ENCODE measurements at places on chromosomes 16 and 17. TPM values are rescaled to one million over a fixed set of nuclear protein-coding genes. Genes with fewer than 3 reads are reported as not detected.

The BAIAP3 gene
- total RNA-seq, result 0.08 TPM

GRCh38 chr17:79842656-79843473, 3.6 kb upstream of the CBX4 start:
- DNase-seq, result no peak

The ZNF207 gene
- 199 TPM for total RNA-seq

DNA sequence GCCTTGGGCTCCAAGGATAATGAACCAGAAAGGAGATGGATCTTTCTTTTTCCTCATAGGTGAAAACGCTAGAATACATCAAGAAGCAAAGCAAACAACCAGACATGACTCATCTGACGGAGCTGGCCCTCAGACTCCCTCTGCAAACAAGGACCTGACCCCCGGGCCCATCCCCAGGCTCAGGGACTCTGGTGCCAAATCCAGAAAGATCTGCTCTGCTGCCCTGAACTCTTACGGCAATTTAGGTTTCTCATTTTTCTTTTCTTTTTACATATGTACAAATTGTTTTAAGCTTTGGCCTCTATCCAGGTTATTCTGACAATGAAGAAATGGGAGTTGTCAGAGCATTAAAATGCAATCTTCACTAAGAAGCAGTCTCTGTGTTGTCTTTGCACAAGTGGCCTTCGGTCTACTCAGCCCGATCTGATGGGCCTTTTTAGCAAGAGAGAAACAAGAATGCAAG, 17.7 kb downstream of the KNOP1 start:
- no peak for DNase-seq

GRCh38 chr17:41803049-41804020, 8.4 kb downstream of the P3H4 start:
- DNase-seq, result no peak

DNA sequence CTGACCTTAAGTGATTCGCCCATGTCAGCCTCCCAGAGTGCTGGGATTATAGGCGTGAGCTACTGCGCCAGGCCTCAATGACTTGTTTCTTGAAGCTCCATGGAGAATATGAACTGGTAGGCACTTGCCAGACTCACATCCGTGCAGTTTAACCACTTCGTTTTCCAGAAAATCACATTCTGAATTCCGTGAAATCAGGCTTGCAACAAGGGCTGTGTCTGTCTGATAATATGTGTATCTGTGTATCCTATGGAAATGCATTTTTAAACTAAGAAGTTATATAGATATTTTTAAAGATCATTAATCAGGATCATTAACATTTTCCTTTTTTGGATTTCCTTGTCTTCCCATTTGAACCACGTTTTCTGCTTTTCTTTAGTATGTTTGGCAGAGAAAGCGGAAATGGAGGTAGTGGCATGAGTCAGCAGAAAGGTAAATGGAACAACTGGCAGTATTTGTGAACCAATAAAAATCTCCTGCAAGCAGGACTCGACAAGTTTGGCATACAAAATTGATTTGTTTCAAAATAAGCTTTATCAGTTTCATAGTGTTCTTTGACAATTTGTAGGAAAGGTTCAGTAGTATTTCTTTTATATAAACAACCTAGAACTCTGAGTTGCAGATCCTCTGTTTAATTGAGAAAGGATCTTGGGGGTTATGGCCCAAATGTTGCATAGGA, 33.0 kb downstream of the USP10 start:
- DNase-seq, result no peak

DNA sequence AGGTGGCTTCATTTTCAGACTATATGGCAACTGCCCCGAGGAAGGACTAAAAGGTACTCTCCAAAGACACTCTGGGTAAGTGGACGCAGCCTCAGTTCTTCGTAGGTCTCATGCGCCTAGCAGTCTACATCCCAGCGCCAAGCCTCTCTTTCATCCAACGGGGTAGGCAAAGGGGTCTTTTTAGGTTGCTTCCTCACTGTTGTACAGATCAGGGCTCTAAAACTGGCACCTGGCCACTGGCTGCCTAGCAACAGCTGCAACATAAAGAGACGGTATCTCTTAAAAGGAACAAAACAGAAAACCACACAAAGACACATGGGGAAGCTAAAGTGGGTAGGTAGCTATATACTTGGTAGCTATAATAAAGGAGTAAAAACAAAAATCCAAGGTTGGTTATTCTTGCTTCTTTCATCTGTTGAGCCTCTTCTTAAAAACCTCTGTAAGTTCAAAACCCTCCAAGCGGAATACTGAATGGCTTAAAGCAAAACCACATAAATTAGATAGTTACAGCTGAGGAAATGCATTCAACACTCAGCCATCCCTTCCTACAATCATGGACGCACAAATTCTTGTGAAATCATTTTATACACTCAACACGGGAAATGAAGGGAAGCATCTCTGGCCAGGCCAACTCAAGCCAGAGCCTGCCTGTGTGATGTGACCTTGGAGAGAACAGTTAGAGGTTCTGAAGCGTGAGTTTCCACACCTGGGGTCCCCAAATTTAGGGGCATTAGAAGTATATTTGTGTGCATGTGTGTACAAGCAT, 22.7 kb downstream of the CYTH1 start:
- peak; percentile 46 for DNase-seq

GRCh38 chr17:61487989-61488595, 35.9 kb downstream of the TBX4 start:
- DNase-seq, result no peak

The TNFRSF17 gene
- total RNA-seq, result not detected

DNA sequence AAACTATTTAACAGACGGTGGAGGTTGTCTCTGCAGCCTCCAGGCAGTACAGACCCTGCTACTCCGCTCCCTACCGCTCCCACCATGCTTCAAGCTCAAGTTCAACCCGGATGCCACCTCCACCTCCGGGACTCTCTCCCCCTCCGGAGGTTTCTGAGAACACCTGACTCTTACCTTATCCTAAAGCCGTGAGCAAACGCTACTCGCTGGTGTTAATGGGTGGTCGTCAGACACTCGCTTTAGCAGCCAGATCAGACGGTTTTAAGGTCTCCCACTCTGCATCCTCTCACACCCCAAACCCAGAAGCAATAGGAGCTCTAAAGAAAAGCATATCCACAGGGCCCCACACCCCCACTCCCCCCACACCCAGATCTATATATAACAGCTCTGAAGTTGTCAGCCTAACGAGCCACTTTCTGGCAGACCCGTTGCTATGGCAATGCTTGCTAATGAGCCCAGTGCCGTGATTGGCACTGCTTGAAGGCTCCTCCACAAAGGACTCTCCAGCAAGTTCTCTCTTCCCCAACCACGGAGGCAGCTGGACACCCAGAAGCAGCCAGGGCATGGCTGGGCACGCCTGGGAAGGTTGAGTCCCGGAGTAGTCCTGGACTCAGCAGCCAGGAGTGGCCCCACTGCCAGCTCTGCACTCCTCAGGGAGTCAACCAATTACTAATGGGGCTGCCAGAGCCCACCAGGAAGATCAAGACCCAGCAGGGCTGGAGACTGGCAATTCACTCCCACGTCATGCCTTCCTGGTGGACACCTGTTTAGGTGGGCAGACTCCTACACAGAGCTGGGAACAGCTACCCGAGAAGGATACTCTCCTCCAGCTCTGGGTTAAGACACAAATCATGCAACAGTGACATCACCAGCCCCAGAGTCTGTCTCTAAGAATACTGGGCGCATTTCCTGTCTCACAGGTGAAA, 121.2 kb upstream of the RCVRN start:
- DNase-seq, result no peak

DNA sequence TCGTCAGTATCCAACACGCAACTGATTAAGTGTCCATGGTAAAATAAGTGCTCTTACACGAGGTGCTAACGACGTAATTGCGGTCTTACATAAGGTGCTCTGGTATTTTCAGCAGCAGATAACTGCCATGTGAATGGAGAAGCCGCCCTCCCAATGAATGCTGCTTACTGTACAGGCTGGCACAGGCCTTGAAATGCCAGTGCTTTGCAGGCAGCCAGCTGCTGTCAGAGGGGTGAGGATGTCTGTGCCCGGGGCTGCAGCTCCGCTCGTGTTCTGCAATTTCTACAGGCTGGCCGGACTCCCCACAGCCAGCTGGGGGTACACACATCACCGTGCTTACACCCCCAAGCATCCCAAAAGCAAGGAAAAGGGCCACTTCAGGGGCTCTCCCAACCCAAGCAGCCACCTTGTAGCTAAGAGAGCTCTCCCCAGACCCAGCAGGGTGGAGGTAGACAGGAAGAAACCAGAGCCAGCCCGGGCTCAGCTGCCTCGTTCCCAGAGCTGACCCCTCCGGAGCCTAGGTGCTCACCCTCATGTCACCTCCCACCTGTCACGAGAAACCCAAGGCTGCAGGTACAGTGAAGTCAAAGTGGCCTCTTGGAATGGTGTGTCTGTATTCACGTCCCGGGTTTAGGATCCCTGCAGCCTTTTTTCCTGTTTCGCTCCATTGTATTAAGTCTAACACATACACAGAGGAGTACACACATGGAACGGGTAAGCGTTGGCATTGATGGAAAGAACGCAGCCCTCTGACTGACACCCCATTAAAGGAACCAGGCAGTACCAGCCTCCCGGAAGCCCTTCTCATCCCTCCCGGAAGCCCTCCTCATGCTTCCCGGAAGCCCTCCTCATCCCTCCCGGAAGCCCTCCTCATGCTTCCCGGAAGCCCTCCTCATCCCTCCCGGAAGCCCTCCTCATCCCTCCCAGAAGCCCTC, 27.2 kb upstream of the RPH3AL start:
- DNase-seq, result no peak

DNA sequence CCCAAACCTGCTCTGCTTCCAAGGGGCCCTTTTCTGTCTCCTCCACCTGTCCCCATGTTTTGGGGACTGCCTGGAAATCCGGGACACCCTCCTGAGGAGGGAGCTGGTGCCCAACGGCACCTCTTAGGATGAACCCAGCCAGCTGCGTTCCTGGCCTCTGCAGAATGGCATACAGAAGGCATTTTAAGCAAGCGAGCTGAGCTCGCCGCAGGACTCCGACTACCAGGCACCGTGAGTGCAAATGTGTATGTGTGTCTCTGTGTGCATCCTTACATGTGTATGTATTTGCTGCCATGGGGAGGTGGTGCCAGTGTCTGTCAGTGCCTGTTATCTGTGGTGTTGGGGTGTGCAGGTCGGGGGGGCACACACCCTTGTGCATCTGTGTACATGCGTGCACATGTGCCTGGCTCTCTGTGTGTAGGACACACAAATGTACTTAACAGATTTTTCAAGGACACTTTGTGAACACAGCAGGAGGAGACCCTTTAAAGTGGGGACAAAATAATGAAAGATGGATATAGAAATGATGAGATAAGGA, 39.3 kb downstream of the ABAT start:
- DNase-seq, result no peak

GRCh38 chr16:81214745-81215166, 23.7 kb upstream of the BCO1 start:
- no peak for DNase-seq

DNA sequence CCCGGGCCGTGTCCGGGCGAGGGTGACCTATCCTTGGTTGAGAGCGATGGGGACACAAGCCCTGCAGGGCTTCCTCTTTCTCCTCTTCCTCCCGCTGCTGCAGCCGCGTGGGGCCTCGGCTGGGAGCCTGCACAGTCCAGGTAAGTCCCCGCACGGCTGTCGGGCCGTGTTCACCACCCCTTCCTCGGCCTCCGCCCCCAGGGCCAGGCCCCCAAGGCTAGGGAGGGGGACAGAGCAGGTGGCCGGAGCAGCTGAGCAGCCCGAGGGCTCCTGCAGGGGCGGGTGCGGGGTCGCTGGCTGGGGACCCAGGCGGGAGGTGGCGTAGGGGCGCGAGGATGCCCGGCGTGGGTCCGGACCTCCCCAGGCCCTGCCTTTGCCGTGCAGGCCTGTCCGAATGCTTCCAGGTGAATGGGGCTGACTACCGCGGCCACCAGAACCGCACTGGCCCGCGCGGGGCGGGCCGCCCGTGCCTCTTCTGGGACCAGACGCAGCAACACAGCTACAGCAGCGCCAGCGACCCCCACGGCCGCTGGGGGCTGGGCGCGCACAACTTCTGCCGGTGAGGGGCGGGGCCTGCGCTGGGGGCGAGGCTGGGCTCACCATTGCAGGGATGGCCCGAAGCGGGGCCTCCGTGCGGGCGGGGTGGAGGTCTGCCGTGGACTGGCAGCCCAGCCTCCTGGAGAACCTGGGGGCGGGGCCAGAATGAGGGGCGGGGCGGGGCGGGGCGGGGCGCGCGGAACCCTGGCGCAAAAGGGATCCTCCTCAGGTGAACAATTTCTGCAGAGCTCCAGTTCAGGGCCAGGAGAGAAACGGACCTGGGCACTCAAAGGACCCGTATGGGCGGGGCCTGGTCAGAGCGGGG, 631 bp downstream of the KREMEN2 start:
- DNase-seq, result peak; percentile 26

The DHRS7C gene
- total RNA-seq, result not detected

The GUCY2D gene
- total RNA-seq, result not detected

DNA sequence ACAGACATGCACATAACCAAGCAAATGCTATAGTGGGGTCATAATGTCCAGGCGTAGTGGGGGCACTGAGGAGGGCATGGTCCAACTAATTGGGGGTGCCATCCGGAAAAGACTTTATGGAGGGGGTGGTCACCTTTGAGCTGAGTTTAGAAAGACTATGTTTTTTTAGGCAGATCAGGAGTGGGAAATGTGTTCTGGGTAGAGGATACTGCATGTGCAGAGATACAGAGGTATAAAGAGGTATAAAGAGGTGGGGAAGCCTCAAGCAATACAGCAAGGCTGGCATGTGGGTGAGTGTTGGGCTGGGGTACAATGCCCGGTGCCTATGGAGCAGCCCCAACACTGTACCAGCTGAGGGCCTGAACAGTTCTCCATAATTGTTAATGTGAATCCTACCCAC, 53.1 kb downstream of the SPACA3 start:
- no peak for DNase-seq
